ENCODE measurements at places on chromosomes 12 and 14.

GRCh38 chr12:128790653-128791373 lies 32.9 kb downstream of the SLC15A4 start:
- no peak for DNase-seq

- DNase-seq: no peak
Measured at GRCh38 chr12:24864796-24865125, 84.1 kb downstream of the BCAT1 start.

DNA sequence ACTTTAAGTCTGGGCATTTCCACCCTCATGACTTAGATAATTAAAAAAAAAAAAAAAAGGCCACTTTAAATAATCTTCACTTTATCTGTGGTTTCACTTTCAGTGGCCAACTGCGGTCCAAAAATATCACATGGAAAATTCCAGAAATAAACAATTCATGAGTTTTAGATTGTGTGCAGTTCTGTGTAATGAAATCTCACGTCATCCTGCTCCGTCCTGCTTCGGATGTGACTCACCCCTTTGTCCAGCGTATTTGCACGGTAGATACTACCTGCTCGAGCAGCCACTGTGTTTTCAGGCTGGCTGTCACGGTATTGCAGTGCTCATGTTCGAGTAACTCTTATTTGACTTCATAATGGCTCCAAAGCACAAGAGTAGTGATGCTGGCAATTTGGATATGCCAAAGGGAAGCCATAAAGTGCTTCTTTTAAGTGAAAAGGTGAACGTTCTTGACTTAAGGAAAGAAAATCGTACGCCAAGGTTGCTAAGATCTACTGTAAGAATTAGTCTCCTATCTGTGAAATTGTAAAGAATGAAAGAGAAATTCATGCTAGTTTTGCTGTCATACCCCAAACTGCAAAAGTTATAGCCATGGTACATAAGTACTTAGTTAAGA lies 2.4 kb downstream of the E2F7 start:
- DNase-seq: no peak

DNA sequence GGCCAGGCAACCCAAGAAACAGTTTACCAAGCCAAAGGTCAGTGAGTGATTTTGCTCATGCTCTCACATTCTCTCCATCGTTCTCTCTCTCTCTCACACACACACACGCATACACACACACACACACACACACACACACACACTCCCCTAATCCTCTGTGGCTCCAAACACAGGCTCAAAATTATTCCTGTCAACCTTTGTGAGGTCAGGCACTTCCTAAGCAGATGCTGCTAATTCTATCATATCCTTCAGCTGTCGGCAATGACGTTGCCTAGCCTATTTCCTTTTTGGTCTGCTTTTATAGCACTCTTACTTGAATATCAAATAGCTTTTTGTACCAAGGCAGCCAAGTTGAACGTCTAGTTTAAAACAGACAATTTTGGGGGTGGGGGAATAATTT lies 98.9 kb upstream of the EGLN3 start:
- DNase-seq: no peak

DNA sequence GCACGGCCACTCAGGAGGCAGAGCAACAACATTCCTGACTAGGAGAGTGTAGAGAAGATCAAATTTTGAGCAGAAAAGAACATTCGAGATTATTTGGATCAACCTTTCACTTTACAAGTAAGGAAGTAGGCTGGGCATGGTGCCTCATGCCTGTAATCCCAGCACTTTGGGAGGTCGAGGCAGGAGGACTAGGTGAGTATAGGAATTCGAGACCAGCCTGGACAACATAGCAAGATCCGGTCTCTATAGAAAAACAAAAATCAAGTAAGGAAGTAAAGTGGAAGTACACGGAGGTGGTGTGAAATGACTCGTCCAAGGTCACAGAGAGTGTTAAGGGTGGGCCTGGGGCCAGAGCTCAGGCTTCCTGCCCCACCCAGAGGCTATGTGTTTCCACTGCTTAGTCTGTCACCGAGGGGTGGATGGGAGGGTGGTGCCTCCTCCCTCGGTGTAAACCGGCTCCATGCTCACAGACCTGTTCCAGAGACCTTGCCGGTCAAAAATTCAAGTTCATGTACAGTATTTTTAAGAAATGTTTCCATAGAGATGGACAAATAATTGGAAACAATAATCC lies 51.9 kb downstream of the MAP1LC3B2 start:
- DNase-seq: no peak

DNA sequence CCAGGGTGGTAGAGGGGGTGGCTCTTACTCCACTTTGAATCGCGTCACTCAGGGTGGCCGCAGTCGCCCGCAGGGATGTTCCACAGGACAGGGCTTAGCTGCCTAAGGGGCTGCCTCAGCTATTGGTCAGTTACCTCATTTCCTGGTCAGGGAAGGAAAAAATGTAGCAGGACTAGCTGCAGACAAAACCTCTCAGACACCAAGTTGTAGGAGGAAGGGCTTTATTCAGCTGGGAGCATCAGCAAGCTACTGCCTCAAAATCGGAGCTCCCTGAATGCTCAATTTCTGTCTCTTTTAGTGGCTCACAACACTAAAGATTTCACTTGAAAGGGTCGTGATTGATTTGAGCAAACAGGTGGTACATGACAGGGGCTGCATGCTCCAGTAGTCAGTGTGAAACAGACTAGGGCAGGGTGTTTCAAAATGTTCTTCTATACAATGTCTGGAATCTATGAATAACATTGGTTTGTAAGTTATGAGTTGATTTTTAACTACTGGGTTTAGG lies 6.4 kb upstream of the CLEC6A start:
- DNase-seq: no peak

DNA sequence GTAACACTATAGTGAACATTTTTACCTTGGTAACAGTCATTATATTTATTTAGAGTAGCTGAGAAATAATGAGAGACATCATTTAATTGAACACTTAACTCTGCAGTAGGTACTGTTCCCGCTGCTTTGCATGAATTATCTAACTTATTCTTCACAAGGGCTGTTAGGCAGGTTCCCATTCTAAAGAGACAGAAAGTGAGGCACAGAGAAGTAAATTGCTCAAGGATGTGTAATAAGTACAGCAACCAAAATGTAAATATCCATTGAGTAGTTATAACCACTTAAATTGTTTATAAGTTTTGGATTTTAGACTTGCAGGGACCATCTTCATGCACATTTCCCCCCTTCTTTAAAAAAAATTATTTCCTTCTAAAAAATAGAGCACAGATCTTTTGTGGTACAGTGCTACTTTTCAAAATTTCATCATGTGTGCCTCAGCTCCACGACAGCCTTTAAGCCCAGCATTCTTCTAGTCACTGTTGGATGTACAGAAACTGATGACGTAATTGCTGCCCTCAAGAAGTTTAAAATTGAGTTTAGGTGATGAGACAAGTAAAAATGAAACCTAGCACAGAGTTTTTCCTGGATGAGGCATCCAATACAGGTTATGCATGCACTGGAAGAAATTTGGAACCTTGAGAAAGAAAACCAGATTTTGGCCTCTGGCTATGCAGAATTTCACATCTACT lies 6.0 kb upstream of the MANSC4 start:
- no peak for DNase-seq

DNA sequence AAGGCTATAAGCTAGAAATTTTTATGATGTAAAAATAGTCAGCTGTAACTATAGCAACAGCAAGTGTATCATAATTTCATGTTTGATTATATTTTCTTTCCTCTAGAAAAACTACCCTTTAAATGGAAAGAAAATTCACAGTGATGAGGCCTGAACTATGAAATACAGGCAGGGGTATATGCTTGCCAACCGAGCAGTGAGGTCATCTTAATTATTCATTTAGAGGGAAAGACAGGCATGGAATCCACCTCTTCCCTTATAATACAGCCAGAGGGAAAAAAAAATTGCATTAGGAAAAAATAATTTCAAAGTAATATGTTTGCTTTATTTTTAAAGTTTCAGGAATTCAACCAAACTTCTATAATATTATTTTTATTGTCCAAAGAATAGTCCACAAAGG lies 139.8 kb downstream of the EPS8 start:
- no peak for DNase-seq

DNA sequence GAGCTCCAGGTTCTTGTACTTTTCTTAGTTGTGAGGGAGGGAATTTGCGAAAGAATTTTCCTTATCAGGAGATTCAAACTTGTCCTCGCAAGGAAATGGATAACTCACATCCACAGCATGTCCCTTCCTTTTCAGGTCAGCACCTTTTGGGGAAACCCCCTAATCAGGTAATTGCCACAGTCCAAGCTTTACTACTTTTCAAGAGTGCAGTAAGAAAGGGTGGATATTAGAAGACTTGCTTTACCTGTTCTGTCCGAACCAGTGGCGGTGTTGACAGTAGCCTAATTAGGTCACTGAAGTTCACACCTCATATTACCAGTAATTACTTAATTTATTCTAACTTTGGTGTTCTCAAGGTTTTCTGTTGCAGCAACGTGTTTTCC lies 6.7 kb upstream of the C12orf50 start:
- no peak for DNase-seq

DNA sequence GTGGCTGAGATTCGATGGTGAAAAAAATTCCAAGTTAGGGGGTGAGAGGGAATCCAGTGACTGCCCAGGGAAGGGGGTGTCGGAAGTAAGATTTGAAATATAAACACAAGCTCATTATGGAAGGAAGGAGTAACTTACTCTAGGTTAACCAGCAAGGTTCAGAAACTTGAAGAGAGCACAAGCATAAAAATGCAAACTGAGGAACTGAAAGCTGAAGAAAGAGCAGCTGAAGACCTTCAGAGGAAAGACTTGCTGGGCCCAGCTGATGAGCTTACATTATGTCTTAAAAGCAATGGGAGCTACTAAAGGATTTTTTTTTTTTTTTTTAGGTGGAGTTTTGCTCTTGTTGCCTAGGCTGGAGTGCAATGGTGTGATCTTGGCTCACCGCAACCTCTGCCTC lies 189.7 kb upstream of the GRIN2B start:
- no peak for DNase-seq

GRCh38 chr12:3350432-3350831 lies 140.6 kb upstream of the PRMT8 start:
- DNase-seq: no peak

DNA sequence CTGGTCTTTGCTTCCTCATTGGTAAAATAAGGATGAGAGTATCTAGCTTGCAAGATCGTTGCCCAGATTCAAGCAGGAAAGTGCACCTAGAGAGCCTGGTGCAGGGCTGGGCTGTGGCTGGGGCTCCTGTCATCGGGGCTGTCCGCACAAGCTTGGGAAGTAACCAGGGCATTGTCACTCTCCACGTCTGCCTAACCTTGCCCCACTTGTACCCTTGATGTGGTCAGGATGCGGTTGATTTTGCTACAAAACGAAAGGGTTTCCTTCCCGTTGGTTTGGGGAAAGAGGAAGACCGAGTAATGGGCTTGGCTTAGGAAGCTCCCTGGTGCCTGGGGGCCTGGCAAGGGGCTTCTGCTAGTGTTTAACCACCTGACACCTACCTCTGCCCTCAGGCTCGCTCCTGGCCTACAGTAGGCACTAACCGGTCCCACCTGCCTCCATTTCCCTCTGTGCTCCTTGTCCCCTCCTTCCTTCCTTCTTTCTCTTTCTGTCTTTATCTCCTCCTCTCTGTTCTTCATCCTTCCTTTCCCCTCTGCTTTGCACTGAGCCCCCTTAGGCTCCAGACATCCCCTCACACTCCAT lies 21.8 kb downstream of the MVK start:
- no peak for DNase-seq

DNA sequence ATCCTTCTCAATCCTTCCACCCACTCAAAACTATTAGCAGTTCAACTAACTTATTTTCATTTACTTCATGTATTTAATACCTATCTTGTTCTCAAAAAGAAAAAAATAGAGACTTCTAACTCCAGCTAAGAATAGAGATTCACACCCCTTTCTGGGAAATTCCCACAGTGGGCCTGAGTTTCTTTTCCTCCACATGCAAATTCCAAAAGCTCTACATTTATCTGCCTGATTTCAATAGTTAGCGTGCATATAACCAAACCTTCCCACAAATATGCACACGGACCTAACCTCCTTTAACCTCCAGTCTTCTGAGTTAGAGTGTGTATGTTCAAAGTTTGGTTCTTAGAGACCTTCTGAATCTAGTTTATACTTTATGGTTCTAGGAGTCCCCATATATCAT lies 62.5 kb downstream of the GRIN2B start:
- no peak for DNase-seq

DNA sequence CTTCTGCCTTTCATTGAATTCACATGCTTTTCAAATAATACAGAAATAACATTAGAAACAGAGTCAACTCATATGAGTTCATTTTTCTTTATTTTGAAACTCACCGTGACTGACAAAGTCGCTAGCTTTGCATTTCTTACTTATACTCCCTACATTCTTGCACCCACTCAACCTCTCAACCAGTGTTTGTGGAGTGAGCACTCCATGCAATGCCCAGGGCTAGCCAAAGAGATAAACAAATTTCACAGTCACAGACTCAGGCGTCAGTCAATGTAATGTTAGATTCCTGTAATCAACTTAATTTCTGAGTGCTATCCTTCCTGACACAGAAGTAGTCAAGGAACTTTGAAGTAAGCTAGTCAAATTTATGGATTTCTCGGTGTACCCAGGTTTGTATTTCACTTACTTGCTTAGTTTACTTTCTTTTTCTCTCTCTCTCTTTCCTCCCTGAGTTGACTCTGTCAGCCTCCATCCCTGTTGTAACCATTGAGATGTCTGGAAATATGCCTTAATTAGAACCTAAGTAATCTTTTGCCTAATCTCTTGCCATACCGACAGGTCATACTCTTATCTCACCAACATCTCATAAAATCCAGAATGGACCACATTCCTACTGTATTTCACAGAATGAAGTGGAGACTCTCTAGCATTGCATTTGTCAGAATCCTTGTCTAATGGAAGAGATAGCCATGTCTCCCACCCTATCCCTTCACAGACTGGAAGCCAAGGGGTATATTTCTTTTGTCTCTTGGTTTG lies 413.0 kb downstream of the AEBP2 start:
- no peak for DNase-seq

DNA sequence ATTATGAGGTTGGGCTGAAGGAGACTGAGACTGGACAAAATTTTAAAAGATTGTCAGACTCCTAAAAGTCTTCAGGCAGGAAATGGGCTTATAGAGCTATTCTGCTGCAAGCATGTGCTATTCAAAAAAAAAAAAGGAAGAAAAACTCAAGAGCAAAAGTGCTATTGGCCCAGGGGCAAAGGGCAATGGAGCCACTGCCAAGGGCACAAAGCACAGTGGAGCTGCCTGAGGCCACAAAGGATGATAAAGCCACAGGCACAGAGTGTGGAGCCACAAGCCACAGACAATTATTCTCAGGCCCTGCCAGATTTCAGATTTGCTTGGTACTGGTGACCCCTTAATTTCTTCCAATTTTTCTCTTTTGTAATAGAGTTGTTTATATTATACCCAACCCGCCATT lies 29.6 kb upstream of the GRIN2B start:
- DNase-seq: no peak

DNA sequence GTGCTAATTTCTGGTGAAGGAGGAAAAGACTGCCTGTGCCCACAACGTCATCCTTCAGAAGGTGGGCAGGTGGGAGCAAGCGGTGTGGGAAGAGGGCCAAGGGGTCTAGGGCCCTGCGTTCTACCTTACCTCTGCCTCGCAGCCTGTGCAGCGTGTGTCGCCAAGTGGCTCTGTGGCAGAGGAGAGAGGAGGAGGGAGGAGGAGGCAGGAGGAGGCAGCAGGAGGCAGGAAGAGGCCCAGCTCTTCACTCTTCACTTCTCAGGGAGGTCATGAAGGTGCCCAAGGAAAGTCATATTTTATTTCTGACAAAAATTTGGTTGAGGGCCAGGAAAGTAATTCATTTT lies 177.9 kb downstream of the MYRFL start:
- no peak for DNase-seq
